ENCODE measurements at places on chromosomes 11 and 22.
A peak's percentile ranks its signal among the peaks of the same experiment; 100 is the strongest.

DNA sequence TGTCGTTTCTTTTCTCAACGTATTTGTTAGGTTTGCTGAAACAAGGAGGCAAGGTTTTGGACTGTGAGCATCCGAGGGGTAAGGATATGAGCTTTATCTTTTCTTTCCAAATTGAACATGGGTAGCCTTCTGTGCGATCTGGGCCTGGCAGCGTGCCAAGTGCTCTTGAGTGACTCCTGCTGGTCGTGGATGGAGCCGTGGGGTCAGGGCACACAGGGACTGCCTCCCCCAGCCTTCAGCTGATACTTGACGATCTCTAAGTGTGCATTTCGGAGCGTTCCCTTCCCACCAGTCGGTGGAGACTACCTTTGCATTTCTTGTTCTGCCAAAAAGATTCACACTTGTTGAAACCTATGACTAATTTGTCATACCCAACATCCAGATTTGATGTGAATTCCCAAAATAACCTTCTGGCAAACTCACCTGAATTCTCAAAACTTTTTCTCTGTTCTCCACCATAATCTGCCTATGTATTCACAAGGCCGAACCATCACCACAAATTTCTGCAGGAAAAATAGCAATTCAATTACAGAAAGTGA, 40.1 kb upstream of the CLMP start:
- DNase-seq = no peak

DNA sequence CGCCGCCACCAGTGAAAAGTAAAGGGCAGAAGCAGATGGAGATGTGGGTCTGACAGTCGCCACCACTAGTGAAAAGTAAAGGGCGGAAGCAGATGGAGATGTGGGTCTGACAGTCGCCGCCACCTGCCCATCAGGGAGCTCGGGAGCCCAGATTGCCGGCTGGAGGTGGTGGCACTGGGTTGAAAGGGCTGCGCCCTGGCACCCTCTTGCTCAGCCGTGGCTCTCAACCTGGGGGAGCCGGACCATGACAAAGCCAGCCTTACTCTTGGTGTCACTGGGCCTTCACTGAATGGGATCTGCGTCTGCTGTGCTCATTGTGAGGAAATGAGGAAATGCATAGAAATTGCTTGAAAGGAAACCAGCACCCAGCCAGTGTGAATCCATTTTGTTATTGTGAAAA, 36.3 kb downstream of the AP2A2 start:
- DNase-seq = peak; percentile 27

- DNase-seq = no peak
Observed at GRCh38 chr11:114169321-114169749, 109.8 kb downstream of the ZBTB16 start.

DNA sequence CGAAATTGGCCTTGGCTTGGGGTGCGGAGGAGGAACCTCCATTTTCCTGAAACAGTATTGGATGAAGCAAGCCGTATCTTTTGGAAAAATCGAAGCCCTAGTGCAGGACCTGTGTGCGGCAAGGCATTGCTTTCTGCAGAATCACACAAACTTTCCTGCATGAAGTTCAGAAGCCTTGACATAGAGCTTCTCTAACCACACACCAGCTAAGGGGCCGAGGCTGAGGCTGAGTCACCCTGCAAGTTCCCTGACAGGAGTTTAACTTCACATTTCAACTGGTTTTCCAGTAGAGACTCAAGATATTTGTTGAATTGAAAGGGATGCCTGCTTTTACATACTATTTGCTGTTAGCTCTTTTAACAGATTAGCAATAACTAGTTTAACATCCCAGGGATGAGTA, 67.8 kb downstream of the TCF20 start:
- DNase-seq = no peak

DNA sequence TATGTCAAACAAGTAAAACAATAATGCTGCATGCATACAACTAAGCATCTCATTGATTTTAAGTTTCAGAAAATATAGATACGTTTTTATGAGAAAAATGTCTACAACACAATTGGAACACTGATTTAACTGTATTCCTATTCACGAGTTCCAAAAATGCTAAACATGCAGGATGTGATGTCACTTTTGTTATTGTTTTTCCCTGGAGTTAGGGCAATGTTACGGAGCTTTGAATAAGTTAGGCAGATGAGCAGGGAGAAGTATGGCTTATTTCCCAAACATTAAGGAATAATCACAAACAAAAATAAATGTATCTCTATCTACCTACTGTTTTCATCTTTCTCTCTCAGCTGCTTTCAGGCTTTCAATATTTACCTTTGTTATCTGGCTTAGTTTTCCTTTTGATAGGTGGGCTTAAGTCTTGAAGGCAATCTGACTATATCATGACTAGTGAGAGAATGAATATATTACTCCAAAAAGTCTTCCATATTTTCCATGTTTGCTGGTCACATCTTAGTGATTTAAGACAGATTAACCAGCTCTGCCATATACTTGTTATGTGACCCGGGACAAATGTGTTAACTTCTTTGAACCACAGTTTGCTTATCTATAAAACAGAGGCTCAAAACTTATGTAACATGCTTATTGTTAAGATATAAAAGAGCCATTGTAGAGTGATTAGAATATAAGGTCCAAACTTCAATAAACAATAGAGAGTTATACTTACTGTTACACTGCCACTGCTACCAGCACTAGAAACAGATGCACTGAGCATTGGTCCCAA, 854.4 kb upstream of the CCDC90B start:
- DNase-seq = no peak

DNA sequence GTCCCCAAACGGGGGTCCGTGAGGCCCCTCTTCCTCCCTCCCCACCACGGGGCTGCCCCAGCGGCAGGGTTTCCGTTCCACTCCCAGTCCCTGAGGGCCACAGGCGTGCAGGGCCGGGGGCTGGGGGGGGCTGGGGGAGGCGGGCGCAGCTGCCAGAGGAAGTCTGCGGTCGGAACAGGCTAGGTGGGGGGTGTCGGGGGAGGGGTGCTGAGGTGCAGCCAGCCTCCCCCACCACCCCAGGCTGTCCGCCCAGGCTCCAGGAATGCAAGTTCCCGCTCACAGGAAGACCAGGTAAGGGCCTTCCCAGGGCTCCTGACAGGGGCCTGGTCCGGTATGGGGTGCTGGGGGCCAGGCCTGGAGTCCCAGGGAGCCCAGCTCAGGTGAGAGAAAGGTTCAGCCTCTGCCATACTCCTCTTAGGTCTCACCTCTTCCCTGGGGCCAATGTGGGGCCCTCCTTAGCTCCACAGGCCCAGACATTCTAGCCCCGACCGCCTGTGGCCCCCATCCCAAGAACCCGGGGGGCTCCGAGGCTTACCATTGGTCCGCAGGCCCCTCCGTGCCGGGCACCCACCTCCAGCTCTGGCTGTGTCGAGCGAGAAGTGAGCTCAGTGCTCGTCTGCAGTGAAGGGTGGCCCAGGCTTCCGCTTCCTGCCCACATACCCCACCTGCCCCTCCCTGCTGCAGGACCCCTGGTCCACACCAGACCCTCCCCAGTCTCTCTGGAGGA, at the start of gene PTPRCAP:
TSS of gene PTPRCAP (minus strand) at position 601 of the 727 bp plus-strand sequence. CDS start at position 538, 63 bp downstream.
- DNase-seq = peak; percentile 84

GRCh38 chr22:49737101-49737551, 90.5 kb downstream of the BRD1 start:
- no peak for DNase-seq

DNA sequence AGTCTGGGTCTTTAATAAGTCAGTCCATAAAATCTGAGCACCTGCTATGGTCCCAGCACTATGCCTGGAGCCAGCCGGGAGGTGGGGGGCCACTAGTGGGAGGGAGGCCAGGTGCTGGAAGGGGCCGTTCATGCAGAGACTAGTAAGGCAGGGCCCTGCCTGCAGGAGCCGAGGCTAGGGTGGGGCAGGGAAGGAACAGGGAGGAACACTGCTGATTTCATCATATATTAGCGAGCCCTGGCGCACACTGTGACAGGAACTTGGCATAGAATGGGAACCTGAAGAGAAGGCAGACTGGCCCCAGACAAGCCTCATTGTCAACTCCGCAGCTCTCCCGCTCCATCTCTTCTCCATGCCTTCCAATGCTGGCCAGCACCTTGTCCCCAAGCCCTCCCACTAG, 7.1 kb downstream of the VSIG10L2 start:
- no peak for DNase-seq

DNA sequence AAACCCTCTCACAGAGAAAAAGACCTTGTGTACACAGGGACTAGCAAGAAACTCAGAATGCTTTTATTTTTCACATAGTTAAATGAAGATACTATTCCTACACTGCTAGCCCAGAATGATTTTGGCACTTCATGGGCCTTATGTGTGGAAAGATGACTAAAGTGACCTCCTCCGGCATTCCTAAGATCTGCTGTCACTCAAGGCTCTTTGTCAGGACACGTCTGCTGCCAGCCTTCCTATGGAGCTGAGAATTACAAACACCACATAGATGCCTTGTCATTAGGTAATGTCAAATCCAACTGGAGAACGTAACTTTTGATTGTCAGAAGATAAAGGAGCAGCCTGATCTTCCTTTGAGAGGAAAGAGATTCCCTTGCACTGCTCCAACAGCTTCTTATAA, 249.1 kb downstream of the FAT3 start:
- no peak for DNase-seq

GRCh38 chr11:50030193-50030592, 2.5 kb upstream of the OR4C45 start:
- no peak for DNase-seq

- no peak for DNase-seq
Observed at GRCh38 chr11:122724520-122724919, 69.0 kb downstream of the UBASH3B start.

DNA sequence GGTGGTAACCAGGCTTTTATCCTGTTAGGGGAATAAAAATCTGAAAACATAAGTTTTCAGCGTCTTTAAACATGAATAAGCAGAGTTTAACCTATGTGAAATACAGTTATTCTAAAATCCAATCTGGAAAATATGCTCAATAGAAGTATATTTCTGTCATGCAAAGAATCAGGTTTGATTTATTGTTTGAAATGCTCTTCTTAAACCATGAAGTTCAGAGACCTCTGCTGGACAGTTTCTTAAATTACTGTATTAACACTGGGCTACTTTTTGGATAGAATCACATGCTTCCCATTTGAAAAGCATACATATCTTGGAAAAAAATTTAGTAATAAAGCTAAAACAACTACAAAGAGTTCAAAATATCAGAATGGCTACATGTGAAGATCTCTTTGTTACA, 25.4 kb downstream of the APIP start:
- DNase-seq = peak; percentile 44

GRCh38 chr11:75700940-75701339, 16.7 kb upstream of the MOGAT2 start:
- no peak for DNase-seq

DNA sequence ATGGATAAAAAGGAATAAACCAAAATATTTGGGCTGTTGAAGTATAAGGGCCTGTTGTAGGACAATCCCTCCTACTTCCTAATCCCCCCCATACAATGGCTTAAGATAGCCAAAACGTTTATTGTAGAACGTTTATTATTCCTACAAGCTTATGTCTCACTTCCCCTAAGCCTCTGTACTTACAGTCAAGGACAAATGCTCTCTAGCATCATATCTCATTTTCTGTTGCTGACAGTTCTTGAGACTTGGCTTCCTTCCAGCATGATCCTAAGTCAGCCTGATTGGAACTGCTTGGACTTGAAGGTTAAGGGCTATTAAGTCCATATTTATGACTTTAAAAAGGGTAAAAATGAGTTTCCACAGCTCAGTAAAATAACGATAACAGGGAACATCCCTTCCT, 8.8 kb downstream of the MISFA start:
- no peak for DNase-seq

DNA sequence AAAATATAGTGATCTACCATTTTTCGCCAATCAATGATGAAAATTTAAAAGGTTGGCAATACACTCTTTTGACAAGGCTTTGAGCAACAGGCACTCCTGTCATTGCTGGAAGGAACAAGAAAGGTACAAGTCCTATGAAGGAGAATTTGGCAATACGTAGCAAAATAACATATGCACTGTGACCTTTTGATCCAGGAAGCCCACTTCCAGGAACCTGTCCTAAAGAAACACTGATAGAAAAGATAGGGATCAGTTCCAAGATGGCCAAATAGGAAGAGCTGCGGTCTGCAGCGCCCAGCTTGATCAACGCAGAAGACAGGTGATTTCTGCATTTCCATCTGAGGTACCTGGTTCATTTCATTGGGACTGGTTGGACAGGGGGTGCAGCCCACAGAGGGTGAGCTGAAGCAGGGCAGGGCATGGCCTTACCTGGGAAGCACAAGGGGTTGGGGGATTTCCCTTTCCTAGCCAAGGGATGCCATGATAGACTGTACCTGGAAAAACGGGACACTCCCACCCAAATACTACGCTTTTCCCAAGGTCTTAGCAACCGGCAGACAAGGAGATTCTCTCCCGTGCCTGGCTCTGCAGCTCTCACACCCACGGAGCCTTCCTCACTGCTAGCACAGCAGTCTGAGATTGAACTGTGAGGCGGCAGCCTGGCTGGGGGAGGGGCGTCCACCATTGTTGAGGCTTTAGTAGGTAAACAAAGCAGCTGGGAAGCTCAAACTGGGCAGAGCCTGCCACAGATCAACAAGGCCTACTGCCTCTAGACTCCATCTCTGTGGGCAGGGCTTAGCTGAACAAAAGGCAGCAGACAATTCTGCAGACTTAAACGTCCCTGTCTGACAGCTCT, 69.7 kb upstream of the GALNT18 start:
- DNase-seq = no peak

All from KG1 (cell line).